Activated CD4-positive, alpha-beta T cell treated with anti-CD3 and anti-CD28 coated beads for 36 hours (primary cell): ENCODE measurements at places on chromosomes 7 and 10. TPM values are rescaled to one million over a fixed set of nuclear protein-coding genes. Genes with fewer than 3 reads are reported as not detected.

GLCCI1 gene
- total RNA-seq: 15.1 TPM

DNA sequence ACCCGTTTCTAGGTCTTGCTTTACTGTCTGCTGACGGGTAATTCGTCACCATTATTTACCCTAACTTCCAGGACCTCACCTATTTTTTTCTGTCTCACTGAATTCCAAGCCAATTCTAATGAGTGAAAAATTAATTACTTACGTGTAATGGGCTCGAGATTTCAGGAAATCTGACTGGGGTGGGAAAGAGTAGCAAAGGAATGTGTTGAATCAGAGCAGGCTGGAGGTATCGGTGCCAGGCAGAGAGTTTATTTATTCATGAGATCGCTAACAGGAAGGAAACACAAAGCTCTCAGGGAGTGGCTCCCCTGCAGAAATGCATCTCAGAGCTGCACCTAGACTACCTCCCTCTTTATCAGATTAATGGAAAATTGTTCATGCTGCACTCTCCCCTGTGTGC lies 4.0 kb upstream of the DIP2C start:
- DNase-seq: no peak

DNA sequence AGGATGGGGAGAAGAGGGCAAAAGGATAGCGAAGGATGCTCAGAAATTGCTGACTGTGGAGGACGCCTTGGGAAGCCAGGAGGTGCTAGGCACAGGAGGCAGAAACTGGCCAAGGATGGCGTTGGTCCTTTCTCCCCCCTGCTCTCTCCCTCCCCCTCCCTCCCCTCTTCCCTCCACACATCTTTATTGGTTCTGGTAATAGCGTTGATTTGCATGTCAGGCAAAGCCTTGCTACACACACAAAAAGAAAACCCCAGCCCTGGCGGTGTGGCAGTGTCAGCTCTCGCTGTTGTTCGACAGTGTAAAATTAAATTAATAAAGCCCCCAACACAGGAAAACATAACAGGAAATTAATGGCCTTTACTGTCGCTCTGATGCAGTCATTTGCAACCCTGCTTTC lies 47.2 kb downstream of the PAX2 start:
- DNase-seq: no peak

FBXL13 gene
- 0.32 TPM for total RNA-seq

DNA sequence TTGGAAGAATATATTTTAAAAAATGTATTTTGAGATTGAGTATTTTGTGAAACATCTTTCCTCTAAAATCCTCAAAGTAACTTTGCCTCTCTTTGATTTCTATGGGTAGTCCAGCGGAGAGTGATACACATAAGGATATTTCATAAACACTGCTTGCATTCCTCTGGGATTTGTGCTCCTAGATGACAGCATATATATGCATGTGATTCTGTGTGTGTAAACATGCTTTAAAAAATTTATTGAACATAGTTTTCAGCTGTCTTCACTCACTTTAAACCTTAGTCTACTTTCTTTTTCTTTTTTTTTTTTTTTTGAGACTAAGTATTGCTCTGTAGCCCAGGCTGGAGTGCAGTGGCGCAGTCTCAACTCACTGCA lies 84.6 kb downstream of the KAT6B start:
- DNase-seq: no peak

GRCh38 chr7:43112941-43113621 lies 634 bp downstream of the HECW1 start:
- peak; percentile 15 for DNase-seq

DNA sequence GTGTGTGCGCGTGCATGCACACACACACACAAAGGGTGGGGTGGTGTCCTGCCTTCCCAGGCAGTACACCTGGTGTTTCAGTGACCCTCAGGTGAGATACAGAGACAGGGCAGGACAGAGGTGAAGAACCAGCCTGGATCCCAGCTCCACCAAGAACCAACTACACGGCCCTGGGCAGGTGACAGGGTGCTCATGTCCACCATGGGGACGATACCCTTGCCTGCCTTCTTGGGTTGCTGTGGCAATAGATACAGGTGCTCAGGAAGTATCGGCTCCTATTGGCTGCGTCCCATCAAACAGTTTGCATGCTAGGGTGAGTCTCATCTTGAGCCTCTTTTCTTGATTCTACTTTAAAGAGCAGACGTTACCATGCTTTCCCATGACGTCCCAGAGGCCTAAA lies 33.7 kb upstream of the CXCL12 start:
- no peak for DNase-seq

DNA sequence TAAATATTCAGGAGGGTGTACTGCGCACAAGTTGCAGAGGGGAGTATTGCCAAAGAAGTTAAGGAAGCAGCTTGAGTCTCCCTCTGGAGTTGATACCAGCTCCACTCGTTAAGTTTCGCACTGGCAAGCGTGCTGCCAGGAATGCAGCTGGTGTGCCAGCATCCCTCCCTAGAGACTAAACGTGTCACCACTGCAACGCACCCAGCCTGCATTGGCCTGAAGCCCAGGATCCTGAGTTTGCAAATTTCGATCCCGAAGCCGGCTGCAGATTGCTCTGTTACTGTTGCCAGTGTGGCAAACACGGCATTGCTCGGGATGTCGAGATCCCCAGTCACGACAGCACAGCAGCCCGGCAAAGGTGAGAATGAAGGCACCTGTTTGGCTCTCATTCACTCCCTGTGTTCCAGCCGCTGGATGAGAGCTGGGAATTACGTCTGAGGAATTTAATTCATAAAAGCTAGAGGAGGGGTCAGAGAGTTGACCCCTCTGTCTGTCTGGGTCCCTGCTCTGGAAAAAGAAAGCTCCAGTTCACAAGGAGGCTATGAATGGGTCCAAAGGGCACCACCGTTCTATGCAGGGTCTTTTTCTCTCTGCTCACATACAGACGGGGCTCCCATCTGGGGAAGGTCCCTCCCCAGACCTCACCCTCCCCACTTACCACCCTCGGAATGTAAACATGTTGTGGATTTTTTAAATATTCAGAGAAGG lies 61.0 kb downstream of the NRP1 start:
- DNase-seq: no peak

SPDYE2B gene
- total RNA-seq: not detected

DNA sequence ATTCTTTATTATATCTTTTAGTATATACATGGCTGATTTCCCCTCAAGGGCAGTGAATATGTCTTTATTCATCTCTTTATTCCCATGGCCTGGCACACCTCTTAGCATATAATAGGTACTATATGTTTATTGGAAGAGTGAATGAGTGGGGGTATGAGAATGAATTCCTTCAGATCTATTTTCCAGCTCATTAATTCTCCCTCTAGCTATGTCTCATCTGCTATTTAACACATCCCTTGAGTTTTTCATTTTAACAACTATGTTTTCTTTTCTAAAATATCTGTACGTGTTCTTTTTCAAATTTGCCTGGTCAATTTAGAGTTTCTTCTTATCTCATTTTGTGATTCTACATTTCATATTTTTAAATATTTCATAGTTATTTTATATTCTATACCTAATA lies 14.4 kb downstream of the HPS1 start:
- no peak for DNase-seq

DNA sequence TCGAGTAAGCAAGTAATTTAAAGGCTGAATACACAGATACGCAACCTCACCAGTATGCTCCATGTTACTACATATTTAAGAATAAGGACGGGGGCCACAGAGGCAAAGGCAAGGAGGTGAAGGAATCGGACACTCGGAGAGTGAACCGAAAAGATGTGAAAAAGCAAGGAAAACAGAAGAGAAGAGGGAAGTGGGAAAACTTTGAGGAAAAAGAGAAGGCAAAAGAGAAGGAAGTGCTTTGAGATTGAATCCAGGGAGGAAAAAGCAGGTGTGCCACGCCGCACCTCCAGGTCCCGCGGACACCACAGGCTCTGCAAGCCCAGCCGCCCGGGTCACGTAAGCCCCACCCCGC lies 367 bp upstream of the AVL9 start:
- no peak for DNase-seq

PPP1R3C gene
- total RNA-seq: 0.63 TPM

GRCh38 chr7:100768784-100769183 lies 35.4 kb downstream of the ZAN start:
- DNase-seq: no peak

CHST12 gene
- 1.8 TPM for total RNA-seq

- DNase-seq: no peak
These were observed 67.0 kb upstream of the ZNF479 start for GRCh38 chr7:57199252-57199651.

KNDC1 gene
- not detected for total RNA-seq

TSPAN14 gene
- total RNA-seq: 43.8 TPM

CCDC3 gene
- 0.18 TPM for total RNA-seq

PHYHIPL gene
- not detected for total RNA-seq

DNA sequence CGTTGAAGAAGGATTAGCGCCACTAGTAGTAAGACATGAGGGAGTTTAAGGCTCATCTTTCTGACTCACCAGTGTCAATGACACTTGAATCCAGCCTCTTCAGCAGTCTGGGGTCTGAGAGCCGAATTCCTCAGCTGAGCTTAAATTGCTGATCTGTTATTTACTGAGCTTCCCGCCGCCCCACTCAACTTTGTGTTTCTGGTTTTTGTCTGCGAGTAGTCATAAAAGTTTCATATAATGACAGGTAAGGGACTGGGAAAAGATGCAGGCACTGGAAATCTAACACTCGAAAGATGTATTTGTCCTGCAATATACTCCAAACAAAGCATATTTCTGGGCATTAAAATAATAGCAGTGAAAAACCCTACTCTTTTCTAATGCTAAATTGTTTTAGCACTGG lies 51.2 kb upstream of the RELN start:
- no peak for DNase-seq

H2AZ2 gene
- total RNA-seq: 275 TPM

DNA sequence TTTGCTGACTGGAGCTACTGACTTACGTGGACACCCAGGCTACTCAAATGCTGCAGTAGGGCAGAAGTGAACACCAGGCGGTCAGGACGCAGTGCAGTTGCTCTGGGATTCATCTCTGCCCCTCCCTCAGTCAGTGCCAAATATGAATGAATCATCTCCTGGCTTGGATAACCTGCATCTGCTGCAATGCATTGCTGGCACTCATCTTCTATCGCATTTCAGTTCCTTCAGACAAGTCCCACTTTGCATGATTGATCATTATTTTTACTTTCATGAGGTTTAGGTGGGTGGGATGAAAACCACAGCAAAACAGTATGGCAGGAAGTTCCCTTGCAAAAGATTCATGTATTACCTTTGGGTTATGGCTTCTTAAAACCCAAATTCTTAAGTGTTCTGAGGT lies 224.6 kb upstream of the NRP1 start:
- no peak for DNase-seq

DNA sequence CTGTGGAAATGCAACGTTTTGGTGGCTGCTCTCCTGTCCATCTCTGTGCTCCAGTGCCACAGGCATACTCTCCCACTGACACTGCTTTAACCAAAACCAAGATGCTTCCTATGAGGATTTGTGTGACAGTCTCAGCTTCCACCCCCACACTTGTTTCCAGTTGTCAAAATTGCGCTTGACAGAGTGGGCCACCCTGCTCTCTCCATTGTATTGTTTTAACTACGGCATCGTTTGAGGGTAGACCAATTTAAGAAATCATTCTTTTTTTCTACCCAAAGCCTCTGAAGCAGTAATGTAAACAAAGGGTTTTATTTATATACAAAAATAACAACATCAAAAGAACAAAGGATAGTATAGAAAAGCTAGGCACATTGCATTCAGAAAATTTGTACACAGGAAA lies 178.0 kb downstream of the INHBA start:
- DNase-seq: no peak

ZNF487 gene
- total RNA-seq: 2.3 TPM

- no peak for DNase-seq
These were observed 77.1 kb downstream of the HIPK2 start for GRCh38 chr7:139700505-139701235.

CALML5 gene
- total RNA-seq: not detected

DNA sequence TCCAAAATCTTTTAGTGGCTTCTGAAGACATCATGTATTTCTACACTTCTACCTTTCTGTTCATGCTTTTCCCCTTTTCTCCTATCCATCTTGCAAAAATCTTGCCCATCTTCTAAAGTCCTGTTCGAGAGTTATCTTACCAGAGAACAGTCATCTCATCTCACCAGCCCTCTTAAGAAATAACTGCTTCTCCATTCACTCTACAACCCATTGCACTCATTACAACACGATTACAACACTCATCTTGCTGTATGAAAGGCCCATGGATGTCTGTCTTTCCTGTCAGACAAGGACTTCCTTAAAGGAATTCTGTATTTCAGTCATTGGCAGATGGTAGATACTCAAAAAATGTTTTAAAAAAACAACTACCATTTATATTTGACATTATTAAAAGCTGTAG lies 30.8 kb downstream of the ZNF438 start:
- no peak for DNase-seq

INA gene
- total RNA-seq: 0.35 TPM
